ENCODE measurements at places on chromosomes 7 and 10.

DNA sequence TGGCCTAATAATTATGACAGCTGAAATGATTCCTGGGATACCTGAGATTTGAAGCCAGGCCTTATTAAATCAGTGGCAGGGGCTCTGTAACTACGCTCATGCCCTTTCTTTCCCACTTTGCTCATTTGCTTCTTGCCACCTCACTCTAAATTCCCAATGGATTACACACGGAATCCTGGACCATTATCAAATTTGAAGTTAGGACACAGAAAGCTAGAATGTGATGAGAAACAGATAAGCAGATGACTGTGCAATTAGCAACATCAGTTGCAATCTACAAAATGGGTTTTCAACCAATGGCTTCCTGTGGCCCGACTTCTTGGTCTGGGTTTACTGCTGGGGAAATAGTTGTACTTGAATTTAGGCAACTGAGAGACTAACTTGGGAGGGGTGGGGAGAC lies 374.3 kb downstream of the INHBA start:
- no peak for DNase-seq

DNA sequence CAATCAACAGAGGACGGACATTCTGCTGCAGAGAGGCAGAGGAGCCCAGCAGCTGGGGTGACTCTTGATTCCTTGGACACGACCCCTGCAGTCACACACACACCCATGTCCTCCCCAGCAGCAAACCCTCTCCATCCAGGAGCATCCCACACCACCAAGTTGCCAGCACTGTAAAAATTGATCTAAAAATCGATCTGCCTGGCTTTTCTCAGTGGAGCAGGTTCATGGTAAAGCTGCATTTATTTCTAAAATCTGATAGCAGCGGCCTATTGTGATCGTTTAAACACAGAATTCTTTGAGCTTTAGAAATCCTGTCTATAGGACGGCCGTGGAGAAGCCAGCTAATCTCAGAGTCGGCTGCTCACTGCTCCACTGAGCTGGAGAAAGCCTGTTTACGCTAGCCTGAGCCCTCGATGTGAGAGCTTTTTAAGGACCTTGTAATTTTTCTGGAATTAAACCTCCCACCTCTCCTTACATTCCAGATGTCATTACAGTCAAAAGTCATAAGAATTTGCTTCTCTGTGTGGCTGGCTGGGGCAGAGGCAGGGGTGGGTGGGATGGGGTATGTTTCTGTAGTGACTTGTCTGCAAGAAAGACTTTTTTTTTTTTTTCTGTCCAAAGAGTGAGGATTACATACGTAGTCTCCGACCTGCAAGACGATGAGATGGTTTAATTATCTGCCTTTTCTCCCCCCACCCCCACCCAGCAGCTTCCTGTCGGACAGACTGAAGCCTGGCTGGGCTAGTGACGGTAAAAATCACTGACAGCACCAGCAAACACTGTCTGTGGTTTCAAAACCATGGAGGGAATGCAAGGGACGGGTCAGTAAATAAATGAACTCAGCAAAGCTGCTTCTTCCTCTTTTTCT lies 31.6 kb downstream of the TRIM8 start:
- DNase-seq, result peak; percentile 44

- DNase-seq, result peak; percentile 43
These were observed 235.0 kb upstream of the PLPP4 start for GRCh38 chr10:120221873-120222485.

DNA sequence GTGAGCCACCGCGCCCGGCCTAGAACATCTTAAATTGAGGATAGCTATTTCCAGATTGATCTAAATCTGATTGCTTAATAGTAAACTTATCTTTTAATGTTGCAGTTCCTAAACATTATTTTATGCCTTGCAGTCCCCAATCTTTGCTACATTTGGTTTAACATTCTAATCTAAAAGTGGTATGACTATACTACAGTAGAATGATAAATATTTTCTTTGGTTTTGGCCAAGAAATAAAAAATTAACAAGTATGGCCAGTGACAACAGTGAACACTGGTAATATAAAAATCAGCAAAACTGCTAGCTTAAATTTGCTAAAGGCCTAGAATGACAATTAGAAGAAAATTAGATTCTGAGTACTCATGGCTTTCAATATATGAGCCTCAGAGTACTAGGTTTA lies 73.5 kb downstream of the CDK6 start:
- no peak for DNase-seq

GRCh38 chr7:18715988-18716387 lies 220.4 kb downstream of the HDAC9 start:
- DNase-seq, result no peak

DNA sequence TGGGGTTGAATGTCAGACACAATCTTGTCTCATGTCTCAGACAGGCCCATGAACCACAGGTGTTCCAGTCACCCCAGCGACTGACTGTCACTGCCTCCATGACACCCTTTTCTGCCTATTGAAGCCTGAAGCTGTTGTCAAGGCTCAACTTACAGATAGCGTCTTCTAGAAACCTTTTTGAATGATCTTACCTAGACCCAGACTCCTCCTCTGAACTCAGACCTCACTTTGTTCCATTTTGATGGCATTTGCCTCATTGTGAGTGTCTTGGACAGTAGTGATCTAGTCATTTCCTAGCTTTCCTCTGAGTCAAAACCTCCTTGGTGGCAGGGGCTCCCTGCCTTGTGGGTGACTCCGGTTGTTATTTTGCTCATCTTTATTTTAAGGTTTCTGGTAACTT lies 98.3 kb upstream of the AGK start:
- DNase-seq, result no peak

Data from SW480 (cell line).